Hepatocyte (in vitro differentiated cells): ENCODE measurements at places on chromosomes 5 and 9.

GRCh38 chr9:131603199-131603598 is 57.9 kb downstream of the PRRT1B start:
- H3K36me3 ChIP-seq, result no peaks in the 10 kb centered on the region
- H3K27me3 ChIP-seq, result no peaks in the 10 kb centered on the region
- no peak overlapping the region for H3K4me3 ChIP-seq
- H3K27ac ChIP-seq, result no peak overlapping the region
- H3K4me1 ChIP-seq, result peaks cover 18% of the 10 kb centered on the region

DNA sequence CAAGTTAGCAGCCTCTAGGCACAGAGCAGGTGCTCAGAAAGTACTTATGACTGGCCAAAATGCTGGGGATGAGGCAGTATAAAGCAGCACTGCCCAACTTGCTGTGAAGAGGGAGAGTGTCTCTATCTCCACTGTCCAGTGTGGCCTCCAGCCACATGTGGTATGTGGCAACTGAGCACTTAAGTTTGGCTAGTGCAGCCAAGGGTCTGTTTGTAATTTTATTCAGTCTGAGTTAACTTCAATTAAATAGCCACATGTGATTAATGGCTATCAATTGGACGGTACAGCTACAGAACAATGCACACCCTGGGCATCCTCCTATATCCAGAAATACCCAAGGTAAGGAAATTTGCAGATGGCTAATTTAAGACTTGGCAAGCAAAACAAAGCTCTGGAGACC is 26.9 kb downstream of the ROR2 start:
- H3K27ac ChIP-seq, result no peak overlapping the region
- no peak for DNase-seq
- H3K27me3 ChIP-seq, result no peaks in the 10 kb centered on the region
- no peak overlapping the region for H3K4me3 ChIP-seq

DNA sequence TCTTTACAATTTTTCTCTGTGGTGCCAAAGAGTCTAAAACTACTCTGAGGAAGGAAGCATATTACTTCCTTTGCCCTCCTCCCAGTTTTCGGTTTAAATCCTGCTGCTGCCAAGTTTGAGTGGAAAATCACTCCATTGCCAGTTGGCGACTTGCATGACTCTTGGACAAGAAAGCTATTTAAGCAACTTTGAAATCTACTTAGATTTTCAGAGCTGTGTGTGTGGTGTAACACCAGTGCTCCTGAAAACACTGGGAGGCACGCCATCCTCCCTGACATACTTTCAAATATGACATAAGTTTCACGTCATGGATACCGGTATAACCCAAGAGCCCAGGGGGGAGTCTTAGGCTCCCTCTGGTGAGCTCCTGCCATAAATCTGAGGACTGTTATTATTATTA is 83.5 kb upstream of the RIOK2 start:
- no peak overlapping the region for H3K4me3 ChIP-seq
- no peaks in the 10 kb centered on the region for H3K36me3 ChIP-seq
- no peaks in the 10 kb centered on the region for H3K4me1 ChIP-seq
- DNase-seq, result no peak
- no peak overlapping the region for H3K27ac ChIP-seq

DNA sequence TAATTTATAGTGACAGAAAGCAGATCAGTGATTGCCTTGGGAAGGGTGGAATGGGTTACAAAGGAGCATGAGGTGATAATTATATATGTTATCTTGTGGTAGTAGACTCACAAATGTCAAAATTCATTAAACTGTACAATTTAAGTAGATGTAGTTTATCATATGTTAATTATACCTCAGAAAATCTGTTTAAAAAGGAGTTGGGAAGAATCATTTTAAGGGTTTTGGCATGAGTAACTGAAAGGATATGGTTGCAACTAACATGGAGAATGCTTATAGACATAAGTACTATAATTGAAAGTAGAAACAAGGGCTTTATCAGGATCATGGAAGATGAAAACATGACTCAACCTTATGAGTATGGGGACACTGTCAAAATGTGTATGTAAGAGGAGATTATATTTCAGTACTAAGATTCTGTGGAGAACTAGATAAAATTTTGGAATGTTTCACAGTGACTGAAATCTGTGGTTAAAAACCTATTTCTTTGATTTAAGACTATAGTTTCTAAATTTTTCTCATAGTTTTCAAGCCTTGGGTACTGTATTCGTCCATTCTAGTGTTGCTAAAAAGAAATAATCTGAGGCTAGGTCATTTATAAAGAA is 73.3 kb downstream of the FCHO2 start:
- no peak overlapping the region for H3K4me3 ChIP-seq
- H3K27ac ChIP-seq, result no peak overlapping the region
- DNase-seq, result no peak
- no peaks in the 10 kb centered on the region for H3K36me3 ChIP-seq

- H3K36me3 ChIP-seq, result no peaks in the 10 kb centered on the region
- H3K27me3 ChIP-seq, result no peaks in the 10 kb centered on the region
- H3K4me1 ChIP-seq, result no peaks in the 10 kb centered on the region
- no peak for DNase-seq
- no peak overlapping the region for H3K4me3 ChIP-seq
These were observed 415.4 kb upstream of the GRAMD2B start for GRCh38 chr5:126007841-126008240.

- no peaks in the 10 kb centered on the region for H3K36me3 ChIP-seq
- no peak overlapping the region for H3K4me3 ChIP-seq
- no peaks in the 10 kb centered on the region for H3K4me1 ChIP-seq
- DNase-seq, result no peak
- no peak overlapping the region for H3K27ac ChIP-seq
These were observed 248.3 kb upstream of the CCNG1 start for GRCh38 chr5:163189023-163189553.

GRCh38 chr9:81032030-81032572 is 657.2 kb downstream of the TLE1 start:
- H3K4me3 ChIP-seq, result no peak overlapping the region
- H3K36me3 ChIP-seq, result no peaks in the 10 kb centered on the region
- H3K4me1 ChIP-seq, result peaks cover 18% of the 10 kb centered on the region
- peak; percentile 37 for DNase-seq
- no peaks in the 10 kb centered on the region for H3K27me3 ChIP-seq
- H3K27ac ChIP-seq, result peak overlapping the region; percentile 68

GRCh38 chr5:139551191-139551889 is 9.8 kb upstream of the UBE2D2 start:
- no peak for DNase-seq
- H3K27ac ChIP-seq, result no peak overlapping the region
- H3K27me3 ChIP-seq, result no peaks in the 10 kb centered on the region
- H3K4me1 ChIP-seq, result no peaks in the 10 kb centered on the region

GRCh38 chr9:86069206-86069869 is 30.0 kb downstream of the GOLM1 start:
- no peak for DNase-seq
- H3K36me3 ChIP-seq, result no peaks in the 10 kb centered on the region
- no peaks in the 10 kb centered on the region for H3K27me3 ChIP-seq
- no peaks in the 10 kb centered on the region for H3K4me1 ChIP-seq
- H3K4me3 ChIP-seq, result no peak overlapping the region
- H3K27ac ChIP-seq, result no peak overlapping the region

DNA sequence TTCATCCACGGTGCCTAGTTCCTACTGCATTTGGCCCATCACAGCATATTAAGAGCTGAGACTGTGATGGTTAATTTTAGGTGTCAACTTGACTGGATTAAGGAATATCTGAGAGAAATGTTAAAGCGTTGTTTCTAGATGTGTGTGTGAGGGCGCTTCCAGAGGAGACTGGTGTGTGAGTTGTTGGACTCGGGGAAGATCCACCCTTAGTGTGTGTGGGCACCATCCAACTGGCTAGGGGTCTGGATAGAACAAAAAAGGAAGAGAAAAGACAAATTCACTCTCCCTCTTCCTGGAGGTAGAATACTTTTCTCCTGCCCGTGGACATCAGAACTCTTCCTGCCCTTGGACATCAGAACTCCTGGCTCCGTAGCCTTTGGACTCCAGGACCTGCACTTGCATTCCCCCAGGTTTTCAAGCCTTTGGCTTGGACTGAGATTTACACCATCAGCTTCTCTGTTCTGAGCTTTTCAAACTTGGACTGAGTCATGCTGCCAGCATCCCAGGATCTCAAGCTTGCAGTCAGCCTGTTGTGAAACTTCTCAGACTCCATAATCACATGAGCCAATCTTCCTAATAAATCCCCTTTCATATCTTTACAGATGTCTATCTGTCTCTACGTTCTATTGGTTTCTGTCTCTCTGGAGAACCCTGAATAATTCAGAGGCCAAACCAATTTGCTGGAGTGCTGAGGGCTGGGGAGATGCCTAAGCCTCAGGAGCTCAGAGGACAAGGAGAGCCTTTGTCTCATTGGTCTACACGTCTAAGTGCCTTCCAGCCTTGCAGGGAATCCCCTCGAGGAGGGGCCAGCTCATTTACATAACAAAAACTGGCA is 164.5 kb downstream of the DCP2 start:
- DNase-seq, result peak; percentile 38
- H3K4me1 ChIP-seq, result peaks cover 4% of the 10 kb centered on the region
- H3K27me3 ChIP-seq, result no peaks in the 10 kb centered on the region
- no peaks in the 10 kb centered on the region for H3K36me3 ChIP-seq
- peak overlapping the region; percentile 25 for H3K27ac ChIP-seq

GRCh38 chr9:93080406-93080805 is 15.6 kb upstream of the CARD19 start:
- H3K36me3 ChIP-seq, result no peaks in the 10 kb centered on the region
- no peak for DNase-seq
- H3K4me3 ChIP-seq, result no peak overlapping the region
- H3K4me1 ChIP-seq, result no peaks in the 10 kb centered on the region
- H3K27me3 ChIP-seq, result no peaks in the 10 kb centered on the region
- H3K27ac ChIP-seq, result no peak overlapping the region

DNA sequence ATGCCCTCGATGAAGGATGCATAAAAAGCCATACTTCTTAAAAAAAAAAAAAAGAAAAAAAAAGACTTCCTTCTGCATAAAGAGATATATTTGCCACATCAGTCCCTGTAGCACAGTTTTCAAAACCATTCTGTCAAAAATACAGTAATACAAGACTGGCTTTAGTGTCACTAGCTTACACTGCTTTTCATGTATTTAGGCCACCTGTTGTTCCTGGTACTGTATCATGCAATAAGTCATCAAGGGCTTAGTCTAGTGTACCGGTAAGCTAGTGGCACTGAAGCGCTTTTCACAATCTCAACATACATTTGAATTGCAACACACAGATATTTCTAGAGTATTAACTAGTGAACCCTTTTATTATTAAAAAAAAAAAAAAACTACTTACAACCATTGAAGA is 231.2 kb downstream of the NFIB start:
- H3K27me3 ChIP-seq, result no peaks in the 10 kb centered on the region
- no peak overlapping the region for H3K4me3 ChIP-seq
- H3K4me1 ChIP-seq, result peaks cover 9% of the 10 kb centered on the region
- no peak for DNase-seq
- H3K27ac ChIP-seq, result no peak overlapping the region

DNA sequence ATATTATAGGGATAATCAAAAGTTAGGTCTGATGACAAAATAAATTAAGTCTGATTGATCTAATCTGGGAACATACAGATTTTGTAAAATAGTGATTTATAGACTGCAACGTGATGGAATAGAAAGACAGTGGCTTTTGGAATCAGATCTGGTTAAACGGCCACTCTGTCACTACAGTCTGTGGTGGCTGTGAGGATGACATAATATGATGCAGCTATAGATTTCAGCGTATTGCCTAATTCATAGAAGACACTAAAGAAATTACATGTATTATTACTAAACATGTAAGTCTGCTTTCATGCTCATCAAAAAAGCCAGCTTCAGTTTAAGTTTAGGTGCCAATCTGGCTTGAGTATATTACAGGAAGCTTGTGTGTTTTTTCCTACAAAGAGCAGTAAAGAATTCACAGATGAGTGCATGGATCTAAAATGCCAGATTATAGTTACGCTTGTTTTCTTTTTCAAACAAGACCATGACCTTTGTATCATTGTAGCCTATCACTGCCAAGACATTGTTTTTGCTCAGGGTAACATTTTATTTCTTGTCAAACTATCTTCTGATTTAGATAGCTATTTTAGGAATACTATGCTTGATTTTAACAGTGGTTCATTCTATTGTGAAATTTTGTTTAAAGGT is 25.7 kb downstream of the CPEB4 start:
- H3K36me3 ChIP-seq, result no peaks in the 10 kb centered on the region
- no peak overlapping the region for H3K4me3 ChIP-seq
- no peaks in the 10 kb centered on the region for H3K27me3 ChIP-seq
- H3K4me1 ChIP-seq, result peaks cover 3% of the 10 kb centered on the region

DNA sequence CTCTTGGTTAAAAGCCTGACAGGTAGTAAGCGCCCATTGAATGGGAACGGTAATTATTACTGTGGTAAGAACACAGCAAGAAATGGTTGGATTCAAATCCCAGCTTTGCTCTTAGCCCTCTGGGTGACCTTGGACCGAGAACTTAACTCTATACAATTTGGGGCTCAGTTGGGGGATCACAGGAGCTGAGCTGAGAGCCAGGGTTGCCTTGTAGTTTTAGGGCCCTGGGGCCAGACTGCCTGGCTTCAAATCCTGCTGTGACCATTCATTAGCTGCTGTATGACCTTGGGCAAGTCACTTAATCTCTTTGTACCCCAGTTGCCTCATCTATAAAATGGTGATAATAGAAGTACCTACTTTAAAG is 87.4 kb upstream of the SH3PXD2B start:
- DNase-seq, result no peak
- no peak overlapping the region for H3K27ac ChIP-seq
- H3K4me3 ChIP-seq, result no peak overlapping the region
- no peaks in the 10 kb centered on the region for H3K27me3 ChIP-seq

- DNase-seq, result no peak
- H3K36me3 ChIP-seq, result no peaks in the 10 kb centered on the region
- H3K27ac ChIP-seq, result peak overlapping the region; percentile 93
- peak overlapping the region; percentile 10 for H3K4me3 ChIP-seq
- peaks cover 15% of the 10 kb centered on the region for H3K4me1 ChIP-seq
- no peaks in the 10 kb centered on the region for H3K27me3 ChIP-seq
These were observed 464 bp downstream of the GDF9 start for GRCh38 chr5:132865668-132866341.

DNA sequence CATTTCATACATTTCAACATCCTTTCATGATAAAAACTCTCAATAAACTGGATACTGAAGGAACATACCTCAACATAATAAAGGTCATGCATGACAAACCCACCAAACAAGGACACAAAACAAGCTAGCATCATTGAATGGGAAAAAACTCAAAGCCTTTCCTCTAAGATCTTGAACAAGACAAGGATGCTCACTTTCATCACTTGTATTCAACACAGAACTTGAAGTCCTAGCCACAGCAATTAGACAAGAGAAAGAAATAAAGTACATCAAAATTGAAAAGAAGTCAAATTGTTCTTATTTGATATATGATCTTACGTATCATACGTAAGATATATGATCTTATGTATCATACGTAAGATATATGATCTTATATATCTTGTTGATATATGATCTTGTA is 5.3 kb downstream of the MRPL50 start:
- H3K27ac ChIP-seq, result no peak overlapping the region
- no peak overlapping the region for H3K4me3 ChIP-seq
- H3K27me3 ChIP-seq, result no peaks in the 10 kb centered on the region
- H3K36me3 ChIP-seq, result no peaks in the 10 kb centered on the region
- H3K4me1 ChIP-seq, result no peaks in the 10 kb centered on the region
